Activated CD4-positive, alpha-beta memory T cell treated with anti-CD3 and anti-CD28 coated beads, Interleukin-2, amount 10 ng/mL, durations not matched to agents 7 days and 5 days (primary cell): ENCODE measurements at places on chromosomes 2 and 18.
A peak's percentile ranks its signal among the peaks of the same experiment; 100 is the strongest.

DNA sequence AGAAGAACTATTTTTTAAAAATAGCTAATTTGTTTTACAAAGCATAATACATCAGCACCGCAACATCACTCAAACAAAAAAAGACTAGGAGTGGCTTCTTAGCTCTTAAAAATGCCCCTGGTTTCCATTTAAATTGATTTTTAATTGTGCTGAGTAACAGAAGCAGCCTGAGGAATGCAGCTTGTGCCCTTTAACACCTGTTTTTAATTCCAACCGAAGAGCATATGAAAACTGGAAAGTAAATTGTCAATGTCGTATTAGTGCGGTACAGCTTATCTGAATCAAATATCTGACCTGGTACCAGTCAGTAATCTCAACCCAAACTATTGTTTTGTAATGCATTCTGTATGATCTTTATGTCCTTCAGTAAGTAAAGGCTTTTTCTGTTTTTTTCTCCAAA lies 13.2 kb upstream of the CD302 start:
- DNase-seq: no peak

DNA sequence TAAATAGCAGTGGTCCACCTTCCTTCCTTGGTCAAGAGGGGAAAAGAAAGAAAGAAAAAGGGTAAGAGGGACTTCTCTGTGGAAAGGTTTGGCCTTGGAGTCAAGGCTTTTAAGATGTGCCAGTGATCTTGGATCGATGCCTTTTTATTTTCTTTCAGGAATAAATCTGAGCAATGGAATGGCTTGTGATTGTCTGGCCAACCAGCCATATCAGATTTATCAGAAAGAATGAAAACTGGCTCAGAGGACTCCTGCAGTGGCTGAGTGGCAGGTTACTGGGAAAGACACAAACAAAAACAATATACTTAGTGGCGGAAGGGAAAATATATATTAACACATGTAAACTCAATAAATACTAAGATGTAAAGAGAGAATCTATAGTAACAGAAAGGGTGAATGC lies 4.3 kb downstream of the ERBB4 start:
- no peak for DNase-seq

DNA sequence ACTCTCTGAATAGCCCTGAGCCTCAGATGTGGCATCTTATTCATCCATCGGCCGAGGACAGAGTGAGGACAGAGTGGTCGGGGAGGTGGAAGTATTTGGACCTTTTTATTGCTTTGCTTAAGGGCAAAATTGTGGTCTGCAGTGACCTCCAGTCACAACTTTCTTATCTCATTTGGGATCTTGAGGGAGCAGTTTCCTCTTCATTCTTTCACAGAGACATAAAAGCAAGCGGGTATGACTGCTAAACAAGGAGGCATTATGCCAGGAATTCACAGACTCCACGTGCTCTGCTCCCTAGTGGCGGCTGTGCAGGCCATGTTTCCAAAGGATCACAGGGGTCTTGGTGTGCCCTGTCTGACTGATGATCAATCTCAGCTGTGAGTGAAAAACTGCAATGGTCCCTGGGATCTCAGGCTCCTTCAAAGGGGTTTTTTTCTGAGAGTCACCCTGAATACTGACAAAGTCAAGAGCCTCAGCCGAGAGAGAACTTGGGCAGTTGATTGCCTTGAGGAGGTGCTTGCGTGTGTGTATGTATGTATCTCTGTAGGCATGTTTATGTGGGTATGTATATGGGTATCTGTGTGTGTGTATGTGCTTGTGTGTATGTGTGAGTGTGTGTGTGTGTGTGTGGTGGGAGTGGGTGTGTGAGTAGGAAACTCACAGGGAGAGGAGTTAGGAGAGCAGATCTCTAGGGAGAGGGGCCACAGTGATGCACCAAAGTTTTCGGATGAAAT lies 47.7 kb downstream of the RAPGEF4 start:
- no peak for DNase-seq

DNA sequence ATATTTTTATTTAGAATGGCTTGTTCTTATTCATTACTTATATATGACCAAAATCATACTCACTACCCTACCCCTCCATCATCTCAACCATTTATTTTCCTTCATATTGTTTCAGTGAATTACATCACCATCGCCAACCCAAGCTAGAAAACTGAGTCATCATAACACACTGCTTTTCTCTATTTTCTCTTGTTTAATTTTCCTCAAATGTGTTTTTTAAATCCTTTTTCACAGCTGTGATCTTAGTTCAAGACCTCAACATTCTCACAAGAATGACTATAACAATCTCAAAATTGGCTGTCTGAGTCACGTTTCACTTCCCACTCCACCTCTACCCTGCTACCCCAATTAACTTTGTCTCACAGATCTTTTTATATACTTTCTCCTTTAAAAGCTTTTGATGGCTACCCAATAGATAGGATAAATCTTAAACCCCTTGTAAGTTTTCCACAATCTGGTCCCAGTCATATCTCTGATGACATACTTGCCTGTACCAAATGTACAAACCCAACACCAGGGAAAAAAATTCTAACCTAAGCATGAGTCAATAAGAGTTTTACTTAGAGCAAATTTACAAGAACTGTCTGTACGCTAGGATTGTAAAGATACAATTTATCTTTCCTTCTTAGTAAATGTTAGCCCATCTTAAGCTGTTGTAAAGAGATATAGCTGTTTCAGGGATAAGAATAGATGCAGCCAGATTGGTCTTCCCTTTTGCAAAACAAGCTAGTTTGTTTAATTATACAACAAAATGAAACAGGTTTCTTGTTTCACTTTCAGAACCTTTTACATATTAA lies 635.1 kb upstream of the SLC39A10 start:
- DNase-seq: no peak

DNA sequence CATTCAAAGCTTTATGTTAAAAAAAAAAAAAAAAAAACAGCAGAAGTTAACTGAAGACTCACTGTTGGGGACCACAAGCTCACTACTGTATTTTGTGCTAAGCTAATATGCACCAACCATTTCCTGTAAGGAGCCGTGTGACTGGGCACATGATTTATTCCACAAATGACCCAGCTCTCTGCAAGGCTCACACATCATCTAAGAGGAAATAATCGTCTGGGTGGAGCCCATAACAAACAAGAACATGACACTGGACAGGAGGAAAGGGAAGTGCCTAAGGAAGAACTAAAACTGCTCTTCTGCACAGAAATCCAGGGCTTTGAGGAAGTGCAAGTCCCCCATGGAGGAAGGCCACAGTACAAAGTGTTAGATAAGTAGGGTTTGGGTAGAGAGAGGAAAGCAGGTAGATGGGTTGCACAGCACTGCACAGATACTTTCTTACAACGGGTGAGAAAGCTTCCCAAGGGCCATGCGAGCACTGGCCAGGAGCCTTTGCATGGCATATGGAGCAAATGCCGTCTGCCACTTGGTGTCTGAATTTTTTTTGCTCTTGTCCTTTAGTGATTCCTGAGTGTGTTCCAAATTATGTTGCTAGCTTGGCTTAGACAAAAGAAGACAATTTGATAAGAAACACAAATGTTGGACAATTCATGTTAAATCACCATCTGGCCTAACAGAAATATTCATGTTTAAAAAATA lies 24.4 kb downstream of the NFE2L2 start:
- peak; percentile 64 for DNase-seq

GRCh38 chr2:232273903-232274643 lies 104.5 kb upstream of the ALPP start:
- DNase-seq: no peak

- DNase-seq: no peak
Observed at GRCh38 chr2:35978218-35978617, 377.4 kb upstream of the CRIM1 start.

GRCh38 chr18:61616111-61616610 lies 276.6 kb downstream of the RNF152 start:
- no peak for DNase-seq

- no peak for DNase-seq
Observed at GRCh38 chr18:46596119-46596518, 60.9 kb downstream of the LOXHD1 start.

DNA sequence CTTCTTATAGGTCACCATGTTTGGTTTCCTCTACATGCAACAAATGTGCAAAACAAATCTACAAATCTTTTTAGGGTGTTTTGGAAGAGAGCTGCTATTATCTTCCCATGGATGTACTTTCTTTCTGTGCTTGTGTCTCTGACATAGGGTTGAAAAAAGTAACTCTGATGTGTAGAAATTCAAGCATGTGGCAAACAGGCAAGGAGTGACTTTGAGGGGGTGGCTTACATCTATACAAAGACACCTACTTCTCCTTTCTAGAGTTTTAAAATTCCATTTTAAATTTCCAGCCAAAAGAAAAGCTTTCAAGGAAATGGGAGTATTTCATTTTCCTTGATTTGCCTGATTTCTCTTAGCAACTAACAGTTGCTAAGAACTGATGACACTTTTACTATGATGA lies 904.8 kb upstream of the CELF4 start:
- no peak for DNase-seq

- no peak for DNase-seq
Observed at GRCh38 chr2:240879105-240879504, 10.5 kb downstream of the AGXT start.

GRCh38 chr18:13302040-13302439 lies 83.5 kb downstream of the LDLRAD4 start:
- no peak for DNase-seq
